Activated CD8-positive, alpha-beta memory T cell treated with anti-CD3 and anti-CD28 coated beads for 1 hour (primary cell): ENCODE measurements at places on chromosomes 4 and X.

DNA sequence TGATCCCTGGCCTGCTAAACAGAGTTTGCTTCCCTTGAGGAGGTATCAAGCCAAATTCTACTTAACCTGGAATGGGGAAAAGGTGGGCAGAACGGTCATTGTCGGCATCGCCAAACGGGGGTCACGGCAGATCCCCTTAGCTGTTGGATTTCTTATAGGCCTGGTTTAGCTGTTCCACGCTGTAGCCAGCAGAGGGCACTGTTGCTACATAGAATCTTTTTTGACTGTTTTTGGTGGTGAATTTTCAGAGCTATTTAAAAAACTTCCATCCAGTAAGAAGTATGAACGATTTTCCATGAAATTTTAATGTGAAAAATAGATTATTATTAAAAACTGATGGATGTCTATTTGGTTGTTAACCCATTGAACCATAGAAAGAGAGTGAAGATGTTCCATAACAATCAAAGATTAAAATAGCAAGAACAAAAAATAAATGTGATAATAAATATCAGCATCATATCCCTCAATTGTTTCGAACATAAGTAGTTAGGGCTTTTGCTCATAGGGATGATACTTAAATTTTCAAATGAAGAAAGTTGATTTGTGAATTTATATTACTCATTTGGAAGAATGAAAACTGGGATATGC is 56.6 kb downstream of the LINC00632 start:
- DNase-seq = no peak

DNA sequence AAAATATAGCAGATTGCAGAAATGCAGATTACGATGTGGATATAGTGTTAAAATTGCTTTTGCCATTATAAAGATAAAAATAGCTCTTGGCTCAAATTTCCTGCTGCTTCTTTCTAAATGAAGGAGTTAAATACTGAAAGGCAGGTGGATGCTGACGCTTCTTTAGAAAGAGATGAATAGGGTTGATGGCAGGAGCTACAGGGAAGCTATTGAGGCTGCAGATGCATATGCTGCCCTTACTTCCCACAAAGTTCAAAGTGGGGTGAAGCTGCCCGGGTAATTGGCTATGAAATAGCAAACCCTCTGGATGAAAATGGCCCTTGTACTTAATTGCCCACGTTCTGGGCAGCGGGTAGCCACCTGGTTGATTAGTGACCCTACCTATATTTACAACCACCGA is 379.5 kb downstream of the ZIC3 start:
- DNase-seq = no peak

GRCh38 chrX:19555236-19555635 is 39.9 kb upstream of the MAP3K15 start:
- DNase-seq = no peak

GRCh38 chr4:67403342-67403741 is 142.0 kb downstream of the CENPC start:
- DNase-seq = no peak

- no peak for DNase-seq
These were observed 46.0 kb downstream of the CYLC1 start for GRCh38 chrX:83906921-83907320.

GRCh38 chr4:106369456-106370060 is 980 bp upstream of the GIMD1 start:
- DNase-seq = no peak

DNA sequence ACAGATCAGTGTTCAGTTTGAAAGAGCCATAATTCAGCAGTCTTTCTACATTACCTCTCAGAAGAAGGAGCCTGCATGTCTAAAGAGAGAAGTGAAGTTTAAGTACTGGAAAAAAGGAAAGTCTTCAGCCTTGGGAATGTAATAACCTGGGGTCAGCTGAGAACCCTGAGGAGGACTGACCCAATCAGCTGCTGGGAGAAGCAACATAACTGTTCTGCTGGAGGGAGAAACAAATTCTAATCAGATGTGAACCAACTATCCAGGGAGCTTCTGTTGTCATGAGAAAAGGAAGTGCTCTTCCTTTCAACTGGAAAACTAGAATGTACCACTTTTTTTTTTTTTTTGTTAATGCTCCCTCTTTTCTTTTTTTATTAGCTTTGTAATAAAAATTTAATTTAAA is 64.5 kb upstream of the PDE5A start:
- no peak for DNase-seq

DNA sequence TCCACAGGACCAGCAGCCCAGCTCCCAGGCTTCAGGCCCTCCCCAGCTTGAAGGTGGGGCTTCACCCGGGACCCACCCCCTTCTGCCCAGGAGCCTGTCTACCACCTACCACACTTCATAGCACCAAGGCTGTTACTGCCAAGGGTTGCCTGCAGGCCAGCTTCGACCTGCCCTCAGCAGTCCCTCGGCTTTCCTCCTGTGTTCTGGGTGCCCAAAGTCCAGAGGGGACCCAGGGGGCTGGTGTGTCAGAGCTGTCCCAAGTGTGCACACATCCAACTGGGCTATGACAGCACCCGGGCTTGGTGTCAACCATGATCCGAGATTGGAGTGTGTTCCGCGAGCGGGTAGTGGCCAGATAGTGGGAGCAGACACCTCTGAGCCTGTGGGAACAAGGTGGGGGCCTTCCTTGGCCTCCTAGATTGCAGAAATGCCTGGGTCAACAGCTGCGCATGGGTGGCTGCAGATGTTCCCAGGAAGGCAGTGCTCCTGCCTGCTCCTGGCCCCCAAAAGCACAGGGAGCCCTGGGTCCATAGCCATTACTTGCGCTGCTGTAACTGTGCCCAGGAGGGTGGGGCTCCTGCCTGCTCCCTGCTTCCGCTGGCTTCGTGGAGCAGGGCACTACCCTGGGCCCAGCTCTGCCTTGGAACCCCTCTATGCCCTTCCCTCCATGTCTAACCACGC is 16.8 kb downstream of the SULT1B1 start:
- DNase-seq = no peak

- DNase-seq = no peak
These were observed 7.9 kb upstream of the CHRDL1 start for GRCh38 chrX:110803506-110803905.

DNA sequence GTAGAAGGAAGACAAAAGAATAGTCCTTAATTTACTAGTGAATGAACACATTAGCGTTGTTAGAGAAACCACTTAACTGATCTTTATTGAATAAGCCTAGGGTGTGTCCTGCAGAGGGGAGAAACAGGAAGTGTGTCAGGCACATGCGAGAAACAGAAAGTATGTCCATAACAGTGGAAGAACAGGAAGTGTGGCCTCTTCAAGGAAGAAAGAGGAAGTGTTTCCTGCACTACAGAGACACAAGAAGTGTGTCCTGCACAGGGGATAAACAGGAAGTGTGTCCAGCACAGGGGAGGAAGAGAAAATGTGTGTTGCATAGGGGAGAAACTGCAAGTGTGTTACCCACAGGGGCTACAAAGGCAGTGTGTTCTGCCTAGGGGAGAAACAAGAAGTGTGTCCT is 539.6 kb upstream of the PRKX start:
- DNase-seq = no peak

GRCh38 chrX:151825007-151825406 is 87.7 kb upstream of the MAGEA4 start:
- no peak for DNase-seq

- no peak for DNase-seq
These were observed 176.8 kb downstream of the LARP7 start for GRCh38 chr4:112813790-112814189.

DNA sequence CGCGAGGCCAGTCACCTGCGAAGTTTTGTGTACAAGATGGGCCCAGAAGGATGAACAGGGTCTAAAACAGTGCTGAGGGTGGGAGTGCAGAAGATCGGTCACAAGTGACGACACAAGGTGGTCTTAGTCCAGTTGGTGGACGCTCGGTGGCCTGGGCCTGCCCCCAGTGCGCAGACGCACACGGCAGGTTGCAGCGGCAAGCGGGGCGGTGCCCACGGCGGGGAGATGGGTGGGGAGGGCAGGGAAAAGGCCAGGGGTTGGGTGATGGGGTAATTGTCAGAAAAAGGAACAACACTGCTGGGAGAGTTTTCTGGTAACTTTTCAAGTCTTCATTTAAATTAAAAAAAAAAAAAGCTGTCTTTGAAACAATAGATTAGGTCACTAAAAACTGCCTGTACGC is 1.0 kb upstream of the PRDX4 start:
- no peak for DNase-seq

- DNase-seq = no peak
These were observed 1124.1 kb downstream of the ADGRL3 start for GRCh38 chr4:62324215-62324614.

- DNase-seq = no peak
These were observed 291.9 kb downstream of the SLC7A11 start for GRCh38 chr4:137950286-137950685.

DNA sequence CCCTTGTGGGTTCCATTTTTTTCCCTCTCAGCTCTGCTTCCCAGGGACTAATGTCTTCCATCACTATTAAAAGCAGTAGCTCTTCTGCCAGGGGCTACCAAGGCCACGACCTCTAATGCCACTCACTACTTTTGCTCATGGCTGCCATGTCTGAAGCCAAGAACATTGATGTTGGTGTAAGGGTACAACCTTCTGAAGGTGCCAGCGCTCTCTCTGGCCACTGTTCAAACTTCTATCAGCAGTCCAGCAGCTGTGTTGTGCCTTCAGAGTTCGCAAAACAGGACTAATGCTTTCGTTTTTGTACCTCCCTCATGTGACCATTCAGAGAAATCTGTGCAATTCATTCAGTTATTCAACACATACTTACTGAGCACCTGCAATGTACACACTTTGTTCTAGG is 121.5 kb upstream of the ENPEP start:
- DNase-seq = no peak

- DNase-seq = no peak
These were observed 14.5 kb upstream of the FGG start for GRCh38 chr4:154626793-154627484.

DNA sequence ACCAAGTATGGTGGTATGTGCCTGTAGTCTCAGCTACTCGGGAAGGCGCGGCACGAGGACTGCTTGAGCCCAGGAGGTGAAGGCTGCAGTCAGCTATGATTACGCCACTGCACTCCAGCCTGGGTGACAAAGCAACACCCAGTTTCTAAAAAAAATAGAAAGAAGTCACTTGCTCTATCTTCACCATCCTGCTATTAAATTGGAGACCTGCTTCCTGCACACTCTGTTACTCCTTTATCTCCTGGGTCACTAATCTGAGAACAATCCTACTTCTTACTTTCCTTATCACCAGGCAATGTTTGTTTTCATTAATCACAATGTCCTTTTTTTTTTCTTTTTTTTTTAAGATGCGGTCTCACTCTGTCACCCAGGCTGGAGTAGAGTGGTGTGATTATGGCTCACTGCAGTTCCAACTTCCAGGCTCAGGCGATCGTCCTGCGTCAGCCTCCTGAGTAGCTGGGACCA is 16.2 kb downstream of the PRKX start:
- DNase-seq = no peak

GRCh38 chr4:141132072-141132708 is 1.1 kb downstream of the RNF150 start:
- no peak for DNase-seq

DNA sequence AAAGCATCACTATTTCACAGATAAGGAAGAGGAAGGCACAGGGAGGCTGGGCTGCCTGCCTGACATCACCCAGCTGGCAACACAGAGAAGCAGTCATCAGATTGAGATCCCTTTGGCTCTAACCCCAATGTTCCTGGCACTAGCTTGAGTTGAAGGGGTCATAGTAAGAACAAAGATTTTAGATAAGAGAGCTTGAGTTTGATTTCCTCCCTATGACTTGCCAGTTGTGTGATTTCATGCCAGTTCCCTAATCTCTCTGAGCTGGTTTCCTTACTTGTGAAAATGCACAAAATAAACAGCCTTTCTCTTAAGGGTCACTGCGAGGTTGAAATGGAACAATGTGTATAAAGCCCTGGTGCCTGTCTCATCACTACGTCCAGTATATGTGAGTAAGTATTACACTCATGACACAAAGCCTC is 475.4 kb upstream of the HS3ST1 start:
- no peak for DNase-seq

- no peak for DNase-seq
These were observed 490.6 kb upstream of the HS3ST1 start for GRCh38 chr4:11919316-11919715.

DNA sequence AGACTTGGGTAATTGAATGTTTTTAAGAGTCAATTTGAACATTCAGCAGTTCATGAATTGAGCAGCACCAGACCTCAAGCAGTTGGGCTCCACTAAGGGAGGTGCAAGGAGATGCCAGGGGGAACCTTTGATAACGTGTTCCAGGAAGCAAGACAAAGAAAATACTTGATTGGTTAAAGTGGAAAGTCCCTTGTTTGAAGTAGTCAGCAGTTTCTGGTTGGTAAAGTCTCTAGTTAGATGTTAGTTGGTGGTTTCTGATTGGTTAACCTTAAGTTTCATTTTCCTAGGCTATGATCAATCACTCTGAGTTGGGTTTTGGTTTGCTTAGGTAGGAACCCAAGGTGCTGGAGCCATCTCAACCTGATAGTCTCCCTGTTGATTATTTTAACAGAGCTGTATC is 4.0 kb downstream of the HERC6 start:
- DNase-seq = peak; percentile 28

DNA sequence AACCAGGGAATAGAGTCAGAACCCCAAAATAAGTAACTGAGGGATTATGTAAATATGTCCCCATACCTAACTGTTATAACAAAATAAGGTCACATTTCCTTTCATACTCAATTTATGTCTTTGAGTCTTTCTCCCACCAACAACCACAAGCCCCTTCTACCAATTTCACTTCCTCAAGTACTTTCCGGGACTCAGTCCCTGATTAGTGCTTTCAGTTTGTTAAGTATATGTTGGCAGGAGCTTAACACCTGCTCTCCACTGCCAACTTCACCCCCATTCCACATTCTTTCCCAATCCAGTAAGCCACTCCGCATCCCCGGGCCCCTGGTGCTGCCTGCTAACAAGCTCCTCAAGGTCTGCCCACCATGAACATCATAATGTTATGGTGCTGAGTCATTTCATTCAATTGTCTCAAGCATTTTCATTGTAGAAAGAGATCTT is 71.3 kb upstream of the SPRY1 start:
- DNase-seq = no peak

DNA sequence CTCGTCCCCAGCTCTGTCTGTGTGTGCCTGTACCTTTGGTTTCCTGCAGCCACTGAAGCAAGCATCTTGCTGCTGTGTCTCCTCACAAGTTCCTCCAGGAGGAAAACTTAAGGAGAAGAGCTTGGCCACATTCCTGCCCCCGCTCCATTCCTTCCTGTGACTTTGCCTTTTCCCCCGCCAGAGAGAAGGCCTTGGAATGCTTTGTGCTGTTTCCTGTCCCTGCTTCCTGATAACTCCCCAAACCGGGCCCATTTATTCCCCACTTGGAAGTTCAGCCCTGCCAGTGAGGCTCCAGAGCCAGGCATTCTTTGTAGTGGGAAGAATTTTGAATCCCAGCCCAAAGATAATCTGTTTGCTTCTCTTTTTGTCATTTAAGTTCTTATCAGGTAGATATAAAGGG is 33.1 kb downstream of the SMIM10L2A start:
- no peak for DNase-seq

GRCh38 chrX:101419489-101419888 is 11.5 kb downstream of the HNRNPH2 start:
- DNase-seq = no peak

GRCh38 chrX:24498181-24498580 is 33.1 kb downstream of the PDK3 start:
- DNase-seq = no peak
